ENCODE measurements at places on chromosomes 7 and 10. TPM values are rescaled to one million over a fixed set of nuclear protein-coding genes. Genes with fewer than 3 reads are reported as not detected.

The GPC2 gene
- total RNA-seq = not detected

The PNLIP gene
- not detected for total RNA-seq

DNA sequence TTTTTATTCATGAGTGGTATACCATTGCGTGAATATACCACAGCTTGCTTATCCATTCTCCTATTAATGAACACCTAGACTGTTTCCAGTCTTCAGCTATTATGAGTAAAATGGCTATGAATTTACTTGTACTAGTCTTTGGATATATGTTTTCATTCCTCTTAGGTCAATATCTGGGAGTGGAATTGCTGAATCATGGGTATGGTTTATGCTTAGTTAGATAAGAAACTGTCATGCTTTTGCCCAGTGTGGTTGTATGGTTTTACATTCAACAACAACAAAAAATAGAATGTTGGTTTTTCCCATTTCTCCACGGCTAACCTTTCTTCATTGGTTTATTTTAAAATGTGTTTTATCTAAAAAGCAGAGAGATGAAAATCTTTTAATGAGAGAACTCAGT lies 308.3 kb downstream of the PHF14 start:
- no peak for DNase-seq

The SLC29A3 gene
- total RNA-seq = not detected

DNA sequence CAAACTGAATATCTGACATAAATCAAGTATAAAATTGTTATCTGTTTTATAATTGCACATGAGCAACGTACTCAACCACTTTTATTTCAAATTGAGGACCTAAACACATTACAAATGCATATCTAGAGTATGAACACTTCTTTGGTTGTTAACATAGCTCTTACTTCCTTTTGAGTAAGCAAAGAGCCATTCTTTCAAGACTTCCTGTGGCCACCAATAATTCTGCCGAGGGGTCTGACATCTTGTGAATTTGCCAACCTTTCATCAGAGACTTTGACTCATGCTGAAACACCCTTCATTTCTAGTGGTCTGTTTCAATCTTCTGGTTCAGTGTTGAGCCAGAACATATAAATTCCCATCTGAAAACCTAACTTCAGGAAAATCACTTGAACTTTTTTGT lies 59.4 kb downstream of the CDK14 start:
- DNase-seq = peak; percentile 40

The CCAR1 gene
- 26.5 TPM for total RNA-seq

The KCNIP2 gene
- not detected for total RNA-seq

The NEBL gene
- total RNA-seq = 0.07 TPM

DNA sequence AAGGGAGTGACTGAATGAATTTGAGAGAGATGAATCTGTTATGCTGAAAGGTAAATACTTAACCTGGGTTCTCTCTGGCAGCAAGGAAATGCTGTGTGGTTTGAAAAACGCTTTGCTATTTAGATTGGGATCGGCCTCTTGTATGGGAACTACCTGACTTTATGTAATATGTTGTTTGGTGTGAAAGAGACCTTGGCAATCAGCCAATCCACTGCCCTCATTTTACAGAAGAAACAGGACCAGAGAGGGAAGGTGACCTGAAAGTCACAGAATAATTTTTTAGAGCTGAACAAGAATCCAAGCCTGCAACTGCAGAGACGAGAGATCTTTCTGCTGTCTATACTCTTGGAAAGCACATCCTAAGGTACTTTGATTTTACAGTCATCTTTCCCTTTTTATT lies 1.0 kb downstream of the BUD31 start:
- no peak for DNase-seq
